Left hindlimb (tissue), 1 donor: ENCODE measurements at places on chromosomes 6 and 20.

DNA sequence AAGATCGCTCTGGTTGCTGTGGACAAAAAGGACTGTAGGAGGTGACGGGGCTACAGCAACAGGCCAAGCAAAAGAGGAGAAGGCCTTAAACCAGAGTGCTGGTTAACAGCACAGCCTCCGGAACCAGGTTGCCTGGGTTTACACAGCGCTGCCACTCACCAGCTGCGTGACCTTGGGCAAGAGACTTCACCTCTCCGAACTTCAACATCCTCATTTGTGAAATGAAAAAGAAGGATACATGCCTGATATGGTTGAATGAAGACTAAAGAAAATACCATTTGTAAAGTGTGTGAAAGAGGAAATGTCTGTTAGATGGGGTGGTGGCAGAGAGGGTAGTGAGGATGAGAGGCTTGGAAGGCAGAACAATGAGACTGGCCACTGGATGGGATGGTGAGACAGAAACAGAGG lies 44.9 kb downstream of the PREX1 start:
- no peak for DNase-seq

GRCh38 chr6:71979911-71980310 lies 93.6 kb downstream of the RIMS1 start:
- DNase-seq: no peak

DNA sequence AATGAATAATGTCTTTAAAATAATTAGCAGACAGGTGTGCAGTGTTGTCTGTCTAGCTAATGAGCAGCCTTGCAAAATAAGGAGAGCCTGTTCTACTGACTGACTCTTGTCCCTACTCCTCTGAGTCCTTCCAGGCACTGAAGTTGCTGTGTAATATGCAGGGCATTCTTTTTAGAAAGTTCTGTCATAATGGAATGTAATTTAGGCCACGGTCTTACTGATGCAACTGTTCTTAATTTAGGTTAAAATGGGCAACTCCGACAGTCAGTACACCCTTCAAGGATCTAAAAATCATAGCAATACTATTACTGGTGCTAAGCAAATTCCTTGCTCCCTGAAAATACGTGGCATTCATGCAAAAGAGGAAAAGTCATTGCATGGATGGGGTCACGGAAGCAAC lies 133.9 kb downstream of the TIAM2 start:
- DNase-seq: no peak

DNA sequence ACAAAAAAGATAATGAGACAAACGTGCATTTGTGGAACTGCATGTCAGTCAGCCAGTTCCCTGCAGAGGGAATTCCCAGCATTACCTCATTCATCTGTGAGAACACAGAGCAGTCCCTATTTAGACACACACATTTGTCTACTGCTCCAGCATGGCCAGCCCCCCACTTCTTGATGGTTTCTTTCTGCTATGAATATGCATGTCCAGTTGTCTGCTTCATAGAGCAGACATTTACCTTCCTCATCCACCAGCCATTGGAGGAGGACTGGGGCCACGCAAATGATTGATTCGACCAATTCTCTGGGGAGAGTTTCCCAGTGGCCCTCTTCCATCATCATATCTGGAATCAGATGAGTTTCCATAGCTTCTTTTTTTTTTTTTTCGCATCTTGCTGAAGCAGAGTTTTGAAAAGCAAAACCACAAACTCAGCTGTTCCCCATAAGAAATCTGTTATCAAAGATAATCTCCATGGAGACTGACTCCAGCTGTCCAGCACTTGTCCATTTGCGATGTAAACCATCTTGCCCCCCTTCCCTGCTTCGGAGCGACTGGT lies 11.8 kb downstream of the ENPP1 start:
- DNase-seq: no peak

GRCh38 chr6:145814501-145815308 lies at the start of gene FBXO30:
FBXO30 (minus strand) TSS chr6:145814795; CDS start chr6:145806405, 8,390 bp downstream.
- peak; percentile 96 for DNase-seq

DNA sequence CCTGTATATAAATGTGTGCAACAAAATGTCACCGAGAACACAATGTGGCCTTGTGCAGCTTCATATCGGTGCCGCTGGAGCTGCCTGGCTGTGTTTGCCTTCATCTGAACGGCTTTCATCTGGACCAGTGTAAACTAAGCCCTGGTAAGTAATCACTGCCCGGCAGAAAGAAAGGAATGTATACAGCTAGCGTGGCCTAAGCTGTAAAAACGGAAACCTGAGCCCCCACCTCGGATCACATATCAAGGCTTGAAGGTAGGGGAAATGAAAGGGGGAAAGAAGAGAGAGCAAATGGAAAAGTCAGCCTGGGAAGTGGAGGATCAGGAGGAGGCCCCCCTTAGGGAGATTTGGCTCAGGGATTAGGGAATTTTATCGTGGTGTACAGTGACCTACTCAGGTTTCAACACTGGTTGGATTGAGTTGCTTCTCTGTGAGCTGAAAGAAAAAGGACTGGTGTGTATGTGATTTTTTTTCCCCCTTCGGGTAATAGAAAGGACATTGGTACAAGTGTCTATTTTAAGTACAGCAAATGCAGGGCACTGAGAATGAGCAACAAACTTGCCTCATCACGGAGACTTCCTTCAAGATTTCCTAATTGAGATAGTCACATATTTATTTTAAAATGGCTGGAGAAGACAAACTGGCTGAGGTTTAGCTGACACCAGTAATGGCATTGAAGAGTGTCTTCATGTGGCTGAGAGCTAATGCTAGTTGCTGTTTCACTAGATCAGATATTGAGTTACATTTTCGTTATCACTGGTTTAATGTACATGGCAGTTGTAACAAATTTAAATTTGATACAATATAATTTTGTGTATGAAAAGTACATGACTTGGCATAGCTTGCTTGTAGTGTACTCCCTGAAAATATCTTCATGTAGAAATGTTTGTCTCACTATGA lies 3.5 kb downstream of the SOBP start:
- DNase-seq: no peak

- DNase-seq: no peak
Measured at GRCh38 chr20:45857882-45858216, 435 bp downstream of the ZSWIM3 start.

DNA sequence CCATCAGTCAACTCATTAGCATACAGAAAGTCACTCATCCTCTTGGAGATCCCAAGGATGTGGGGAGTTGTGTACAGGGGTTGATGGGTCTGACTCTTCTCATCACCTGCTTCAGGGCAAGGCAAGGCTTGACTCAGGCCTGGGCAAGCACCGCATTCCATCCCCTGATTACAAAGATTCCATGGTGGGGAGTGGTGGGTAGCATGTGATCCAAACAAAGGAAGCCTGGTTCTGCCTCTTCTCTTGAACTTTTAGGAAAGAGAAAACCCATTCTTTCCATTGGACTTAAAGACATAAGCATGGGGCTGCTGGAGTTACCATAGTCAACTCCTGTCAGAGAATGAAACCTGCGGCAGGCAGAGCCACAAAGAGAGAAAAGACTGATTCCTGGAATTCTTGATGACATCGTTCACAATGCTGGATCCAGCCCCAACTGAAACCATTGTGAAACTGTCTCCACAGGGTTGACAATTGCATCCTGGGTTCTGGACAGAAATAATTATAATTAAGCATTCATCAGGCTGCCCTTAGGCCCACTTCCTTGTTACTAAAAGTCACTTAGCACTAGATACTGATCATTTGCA lies 235.8 kb upstream of the KCNG1 start:
- DNase-seq: no peak

GRCh38 chr6:150211700-150212511 lies 69.1 kb downstream of the PPP1R14C start:
- DNase-seq: no peak

DNA sequence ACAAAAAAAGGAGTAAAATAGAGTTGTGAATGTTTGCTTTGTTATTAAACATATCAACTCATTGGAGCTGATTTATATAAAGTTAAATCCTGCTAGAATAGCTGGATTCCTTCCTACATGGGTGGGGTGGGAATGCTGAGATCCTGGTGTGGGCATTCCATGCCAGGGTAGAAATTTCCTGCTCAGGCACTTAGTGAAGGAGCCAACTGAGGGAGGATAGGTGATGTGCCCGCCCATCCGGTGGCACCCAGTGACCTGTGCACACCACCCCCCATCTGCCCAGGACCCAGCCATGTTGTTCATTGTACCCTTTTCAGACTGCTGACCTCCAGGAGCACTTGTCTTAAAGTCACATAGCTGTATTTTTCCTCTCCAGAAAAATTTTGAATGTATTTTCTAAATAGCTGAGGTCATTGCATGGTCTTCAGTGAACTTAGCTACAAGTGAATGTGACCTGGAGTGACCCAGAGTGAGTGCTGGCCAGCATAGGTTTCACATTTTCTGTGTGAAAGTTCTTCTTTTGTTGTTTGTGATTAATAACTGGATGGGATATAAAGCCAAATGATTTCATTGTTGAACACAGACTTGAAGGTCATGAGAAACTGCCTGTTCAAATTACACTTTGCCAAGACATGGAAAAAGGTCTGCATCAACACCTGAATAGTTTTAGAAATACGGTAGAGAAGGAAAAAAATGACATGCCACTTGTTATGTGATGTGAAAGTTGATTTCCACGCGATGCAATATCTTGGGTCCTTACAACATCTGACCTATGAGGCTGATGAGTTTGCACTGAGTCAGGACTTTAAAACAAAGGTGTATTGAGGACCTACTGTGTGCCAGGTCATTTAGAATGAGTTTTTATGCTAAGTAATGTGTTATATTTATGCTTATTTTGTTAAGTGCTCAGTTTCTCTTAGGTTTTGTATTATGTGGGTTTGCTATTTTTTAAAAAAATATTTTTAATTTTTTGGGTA lies 77.2 kb downstream of the UTRN start:
- DNase-seq: no peak

GRCh38 chr6:108432792-108433191 lies 127.9 kb upstream of the FOXO3 start:
- no peak for DNase-seq

DNA sequence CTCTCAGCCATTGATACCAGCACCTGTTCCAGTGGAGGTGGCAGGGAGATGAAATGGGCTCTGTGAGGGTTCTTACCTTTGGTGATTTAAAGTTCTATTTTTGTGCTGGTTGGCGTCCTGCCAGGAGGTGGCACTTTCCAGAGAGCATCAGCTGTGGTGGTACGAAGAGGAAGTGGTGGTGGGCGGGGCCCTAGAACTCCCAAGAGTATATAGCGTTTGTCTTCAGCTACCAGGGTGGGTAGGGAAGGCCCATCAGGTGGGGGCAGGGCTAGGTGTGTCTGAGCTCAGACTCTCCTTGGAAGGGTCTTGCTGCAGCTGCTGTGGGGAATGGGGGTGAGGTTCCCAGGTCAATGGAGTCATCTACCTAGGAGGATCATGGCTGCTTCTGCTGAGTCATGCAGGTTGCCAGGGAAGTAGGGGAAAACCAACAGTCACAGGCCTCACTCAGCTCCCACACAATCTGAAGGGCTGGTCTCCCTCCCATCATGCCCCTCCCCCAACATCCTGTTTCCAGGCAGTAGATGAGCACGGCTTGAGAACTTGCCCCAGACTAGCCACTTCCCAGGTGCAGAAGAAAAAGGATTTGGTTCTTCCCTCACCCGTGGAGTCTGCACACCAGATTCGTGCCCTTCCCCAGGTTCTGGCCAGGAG lies 46.6 kb downstream of the MOXD1 start:
- no peak for DNase-seq

DNA sequence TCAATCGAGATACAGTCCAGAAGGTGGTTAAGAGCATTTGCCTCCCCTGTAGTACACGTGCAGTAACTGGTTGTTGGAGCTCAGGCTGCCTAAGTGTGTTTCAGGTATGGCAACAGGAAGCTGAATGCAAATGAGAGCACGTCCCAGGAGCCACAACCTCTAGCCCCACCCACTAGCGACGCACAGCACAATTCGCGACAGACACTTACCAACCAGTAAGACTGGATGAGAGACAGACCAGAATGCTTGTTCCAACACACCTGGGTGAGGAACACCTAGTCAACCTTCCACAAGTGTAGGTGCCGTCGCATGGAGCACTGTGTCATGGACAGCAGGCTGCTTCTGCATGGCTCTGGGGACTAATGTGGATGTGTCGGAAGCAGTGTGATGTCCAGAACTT lies 7.2 kb upstream of the SERPINB1 start:
- DNase-seq: no peak

DNA sequence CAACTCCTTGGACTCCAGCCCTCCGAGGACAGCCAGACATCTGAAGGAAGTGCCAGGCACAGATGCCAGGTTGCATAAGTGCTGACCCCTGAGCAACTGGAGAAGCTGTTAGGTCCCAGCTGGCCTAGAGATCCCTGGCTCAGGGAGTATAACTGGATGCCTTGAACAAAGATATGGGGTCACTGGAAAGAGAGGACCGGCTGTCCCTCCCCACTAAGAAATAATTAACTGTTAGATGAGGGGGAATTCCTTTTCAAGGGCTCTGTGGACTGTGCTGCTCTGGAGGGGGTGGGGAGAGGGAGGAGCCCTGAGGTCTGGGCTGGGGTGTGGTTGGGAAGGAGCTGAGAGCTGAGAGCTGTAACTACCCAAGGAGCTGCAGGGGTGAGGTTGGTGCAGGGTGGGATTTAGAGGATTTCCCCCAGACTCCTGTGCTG lies 39.6 kb downstream of the HLA-F start:
- no peak for DNase-seq

DNA sequence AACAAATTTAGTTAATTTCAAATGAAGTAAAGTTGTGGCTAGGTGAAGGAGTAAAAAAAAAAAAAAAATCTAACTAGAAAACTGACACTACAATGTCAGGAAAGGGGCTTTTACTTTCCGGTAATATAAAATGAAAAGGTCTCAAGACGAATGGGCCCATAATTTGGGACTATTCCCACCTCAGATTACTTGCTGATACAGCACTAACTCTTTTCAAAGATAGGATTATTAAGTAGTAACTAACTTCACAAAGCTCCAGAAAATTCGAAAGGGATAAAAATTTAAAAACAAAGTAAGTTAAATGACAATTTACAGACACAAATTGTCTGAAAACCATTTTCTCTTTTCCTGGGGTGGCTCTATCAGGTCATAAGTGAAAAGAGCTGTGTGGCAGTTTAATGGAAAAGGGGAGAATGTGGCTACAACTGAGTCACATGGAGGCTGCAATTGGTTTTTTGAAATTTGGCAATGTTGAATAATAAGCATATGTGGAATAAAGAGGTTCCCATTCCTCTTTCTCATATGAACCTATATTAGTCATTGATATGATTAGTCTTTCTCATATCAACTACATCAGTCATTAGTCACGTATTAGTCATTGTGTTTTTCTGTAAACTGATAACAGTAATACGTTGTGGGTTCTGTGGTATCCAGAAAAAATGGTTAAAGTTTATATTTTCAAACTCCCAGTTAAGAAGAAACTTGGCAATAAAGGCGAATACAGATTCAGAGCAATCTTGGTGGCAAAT lies 78.0 kb downstream of the RWDD2A start:
- no peak for DNase-seq

DNA sequence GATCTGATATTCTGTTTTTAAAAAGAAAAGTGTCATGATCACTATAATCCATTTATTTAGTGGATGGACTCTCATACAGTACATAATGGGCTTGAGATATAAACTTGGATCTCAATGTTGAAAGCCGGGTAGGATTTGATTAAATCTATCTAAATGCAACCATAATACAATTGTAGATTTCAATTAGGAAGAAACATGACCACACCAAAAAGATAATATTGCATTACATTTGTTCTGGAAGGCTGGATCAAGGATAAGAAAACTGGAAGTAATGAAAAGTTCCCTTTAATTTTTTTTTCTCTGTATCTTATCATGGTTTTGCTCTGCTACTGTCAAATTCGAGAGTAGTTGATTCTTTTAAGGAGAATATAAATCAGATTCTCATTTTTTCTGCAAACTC lies 51.3 kb upstream of the UFL1 start:
- no peak for DNase-seq

GRCh38 chr20:36101192-36101591 lies 53.3 kb upstream of the EPB41L1 start:
- no peak for DNase-seq
